ENCODE measurements at places on chromosomes 4 and X.
A peak's percentile ranks its signal among the peaks of the same experiment; 100 is the strongest.

DNA sequence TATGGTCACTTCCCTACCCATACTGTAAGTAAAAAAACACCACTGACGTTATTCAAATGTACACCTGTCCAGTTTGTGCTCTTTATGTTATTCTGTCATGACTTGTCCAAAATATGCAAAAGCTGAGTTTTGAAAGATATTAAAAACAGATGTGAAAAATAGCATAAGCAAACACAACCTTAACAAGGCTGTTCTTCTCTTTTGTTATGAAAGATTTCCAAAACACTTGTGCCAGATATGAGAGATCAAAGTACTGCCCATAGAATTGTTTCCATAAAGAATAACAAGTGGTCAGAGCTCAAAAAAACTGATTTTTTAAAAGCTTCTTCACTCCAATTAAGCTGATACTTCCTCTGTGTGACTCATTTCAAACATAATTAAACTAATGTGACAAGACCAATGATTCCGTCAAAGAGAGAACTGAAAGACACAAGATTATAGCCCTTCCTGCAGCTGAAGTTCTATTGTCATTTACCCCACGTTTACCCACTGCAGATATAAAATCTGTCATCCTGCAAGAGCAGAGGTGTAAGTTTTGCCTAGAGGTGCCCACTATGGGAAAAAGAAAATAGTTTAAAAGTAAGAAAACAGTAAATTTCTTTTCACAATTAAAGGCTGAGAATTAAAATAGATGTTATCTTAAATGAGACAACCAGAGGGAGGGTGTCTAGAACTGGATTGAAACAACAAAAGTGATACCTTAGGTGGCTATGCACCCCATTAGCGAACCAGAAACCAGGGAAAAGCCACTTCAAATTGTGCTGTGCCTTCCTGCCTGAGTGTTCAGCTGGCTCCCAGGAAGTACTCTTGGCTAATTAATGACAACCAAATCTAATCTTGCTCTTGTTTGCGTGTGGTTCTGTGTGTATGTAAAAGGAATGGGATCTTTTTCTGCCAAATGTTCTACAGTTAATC, 30.1 kb downstream of the RASSF6 start:
- DNase-seq, result peak; percentile 76

GRCh38 chr4:104743215-104743653, 248.5 kb upstream of the CXXC4 start:
- no peak for DNase-seq

DNA sequence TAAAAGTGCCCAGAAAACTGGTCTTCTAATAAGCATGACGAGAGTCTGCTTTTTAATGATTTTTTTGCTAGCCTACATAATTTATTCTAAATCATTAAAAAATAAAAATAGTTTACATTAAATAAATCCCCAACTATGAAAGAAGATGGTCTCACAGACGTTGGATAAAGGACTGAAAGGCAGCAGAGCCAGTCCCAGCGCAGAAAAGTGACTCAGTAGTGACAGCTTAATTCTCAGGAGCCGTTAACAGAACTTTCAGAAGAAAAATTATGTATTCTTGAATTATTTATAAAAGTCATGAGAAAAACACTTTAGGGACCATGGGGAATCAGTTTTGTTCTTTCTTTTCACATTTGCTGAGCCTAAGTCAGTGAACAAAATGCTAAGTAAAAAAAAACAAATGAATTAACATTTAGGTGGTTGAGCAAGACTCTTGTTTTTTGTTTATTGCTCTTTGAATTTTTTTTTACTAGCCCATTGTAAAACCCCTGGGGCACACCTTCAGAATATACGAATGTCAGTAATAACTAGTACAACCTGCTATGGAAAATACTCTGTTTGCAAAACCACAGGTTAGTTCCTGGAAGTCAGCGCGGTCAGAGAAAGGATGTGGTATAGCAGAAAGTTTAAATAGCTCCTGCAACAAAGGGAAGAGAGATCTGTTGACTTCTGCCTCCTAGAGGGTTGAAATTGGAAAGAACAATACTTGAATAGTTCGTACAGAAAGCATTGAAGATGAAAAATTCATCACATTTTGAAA, 50.4 kb upstream of the CCDC160 start:
- DNase-seq, result no peak

GRCh38 chr4:165461159-165461821, 82.5 kb downstream of the CPE start:
- no peak for DNase-seq

DNA sequence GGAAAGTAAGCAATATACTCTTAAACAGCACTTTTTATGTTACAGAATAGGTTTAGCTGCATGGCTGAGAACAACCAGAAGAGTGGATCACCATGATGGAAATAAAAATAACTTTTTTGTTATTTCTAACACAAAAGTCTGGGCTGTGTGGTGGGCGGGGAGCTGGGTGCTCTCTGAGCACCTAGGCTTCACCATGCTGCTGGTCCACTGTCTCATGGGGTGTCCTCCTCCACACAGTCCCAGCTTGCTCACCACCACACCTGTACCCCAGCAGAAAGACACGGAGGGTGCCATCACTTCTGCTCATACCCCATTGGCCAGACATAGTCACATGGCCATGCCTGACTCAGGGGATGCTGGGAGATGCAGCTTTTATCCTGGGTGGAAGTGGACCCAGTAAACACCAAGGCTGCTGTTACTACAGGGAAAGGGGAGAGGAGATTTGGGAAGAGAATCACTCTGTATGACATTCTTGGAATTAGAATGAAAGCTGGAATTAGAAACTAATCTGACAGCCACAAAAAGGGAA, 45.0 kb downstream of the CPZ start:
- DNase-seq, result no peak

GRCh38 chr4:87974856-87975462, 555 bp upstream of the SPP1 start:
- no peak for DNase-seq

GRCh38 chrX:110614596-110614995, 181.0 kb downstream of the CHRDL1 start:
- DNase-seq, result no peak

- no peak for DNase-seq
Measured at GRCh38 chrX:67917421-67918010, 373.7 kb downstream of the AR start.

DNA sequence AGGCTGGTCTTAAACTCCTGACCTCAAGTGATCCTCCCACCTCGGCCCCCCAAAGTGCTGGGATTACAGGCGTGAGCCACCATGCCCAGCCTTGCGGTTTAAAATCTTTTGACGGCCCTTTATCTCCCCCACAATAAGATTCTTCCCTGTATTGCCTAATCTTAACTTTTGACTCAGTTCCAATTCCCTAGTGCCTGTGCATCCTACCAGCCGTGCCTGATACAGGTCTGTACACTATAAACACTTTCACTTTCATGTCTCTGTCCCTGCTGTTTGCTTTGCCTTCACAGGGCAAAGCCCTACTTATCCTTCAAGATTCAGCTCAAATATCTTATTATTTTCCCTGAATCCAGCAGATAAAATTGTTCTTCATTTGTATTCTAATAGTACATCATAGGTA, 74.6 kb downstream of the WDR44 start:
- no peak for DNase-seq

GRCh38 chr4:153521999-153522801, 56.0 kb downstream of the TMEM131L start:
- no peak for DNase-seq

DNA sequence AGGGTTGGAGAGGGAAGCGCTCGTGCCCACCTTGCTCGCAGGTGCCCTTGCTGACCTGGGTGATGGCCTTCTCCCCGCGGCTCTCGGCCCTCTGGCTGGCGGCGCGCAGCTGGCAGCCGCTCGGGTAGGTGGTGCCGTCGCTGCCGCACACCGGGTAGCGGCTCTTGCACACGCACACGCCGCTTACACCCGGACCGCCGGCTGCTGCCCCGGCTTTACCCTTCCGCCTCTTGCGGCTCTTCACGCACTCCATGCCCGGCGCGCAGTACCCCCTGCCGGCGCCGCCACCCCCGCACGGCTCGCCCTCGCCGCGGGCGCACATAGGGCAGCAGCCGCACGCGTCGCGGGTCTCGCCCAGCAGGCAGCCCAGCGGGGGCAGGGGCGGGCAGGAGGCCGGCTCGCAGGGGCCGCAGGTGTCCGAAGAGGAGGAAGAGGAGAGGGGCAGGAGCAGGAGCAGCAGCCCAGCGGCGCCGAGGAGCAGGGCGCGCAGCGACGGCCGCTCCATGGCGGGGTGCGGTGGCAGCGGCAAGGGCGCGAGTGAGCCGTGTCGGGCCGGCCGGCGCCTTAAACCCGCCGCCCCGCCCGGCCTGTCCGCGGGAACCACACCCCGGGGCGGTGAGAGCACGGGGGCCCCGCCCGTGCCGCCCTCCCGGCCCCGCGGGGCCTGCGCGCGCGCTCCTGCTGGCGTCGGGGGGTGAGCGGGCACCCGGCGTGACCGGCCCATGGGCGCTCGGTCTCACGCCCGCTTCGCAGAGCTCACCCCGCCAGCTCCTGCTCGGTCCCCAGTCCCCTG, at the start of gene IGFBP7:
IGFBP7 (minus strand) TSS at position 539 of the 793 bp plus-strand sequence; CDS start at position 505, 34 bp downstream.
- DNase-seq, result no peak

DNA sequence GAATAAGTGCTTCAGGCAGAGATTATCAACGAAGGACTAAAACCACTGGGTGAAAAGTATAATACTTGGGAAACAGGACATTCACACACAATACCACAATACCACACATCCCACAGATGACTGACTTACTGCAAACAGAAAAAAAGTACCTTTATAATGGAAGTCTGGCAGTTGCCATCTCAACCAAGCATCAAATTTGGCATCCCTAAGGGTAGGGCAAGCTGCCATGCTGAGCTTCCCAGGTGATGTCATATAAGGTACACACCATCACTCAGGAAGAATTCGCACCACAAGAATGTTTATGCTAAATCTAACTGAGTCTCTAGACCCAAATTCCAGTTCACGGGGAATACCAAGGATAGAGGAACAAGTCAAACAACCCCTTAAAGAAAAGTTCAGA, 9.1 kb downstream of the QDPR start:
- no peak for DNase-seq

DNA sequence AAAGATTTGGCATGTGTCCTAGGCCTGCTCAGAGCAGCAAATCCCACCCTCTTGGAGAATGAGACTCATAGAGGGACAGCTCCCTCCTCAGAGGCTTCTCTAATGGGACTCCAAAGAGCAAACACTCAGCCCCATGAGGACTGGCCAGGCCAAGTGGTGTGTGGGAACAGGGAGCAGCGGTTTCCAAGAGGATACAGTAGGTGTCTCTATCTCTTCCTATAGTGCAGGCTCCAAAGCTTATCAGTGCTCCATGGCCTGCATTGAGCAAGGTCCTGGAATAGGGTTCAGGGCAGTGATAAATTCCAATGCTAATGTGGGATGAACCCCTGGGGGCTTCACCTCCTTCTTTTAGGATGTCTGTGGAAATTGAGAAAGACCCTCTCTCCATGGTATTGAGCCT, 15.7 kb upstream of the MAGEA10 start:
- DNase-seq, result no peak

GRCh38 chr4:8914461-8915171, 43.0 kb upstream of the HMX1 start:
- no peak for DNase-seq

- peak; percentile 69 for DNase-seq
Measured at GRCh38 chrX:101931488-101932248, at the start of gene ZMAT1. Gene ZMAT1 (minus strand): TSS chrX:101932027. CDS start chrX:101932008, 19 bp downstream.

- DNase-seq, result no peak
Measured at GRCh38 chr4:1179976-1180375, 7.6 kb upstream of the SPON2 start.

GRCh38 chr4:57148831-57149505, 38.8 kb upstream of the IGFBP7 start:
- DNase-seq, result no peak

GRCh38 chrX:35439692-35440091, 358.4 kb upstream of the MAGEB16 start:
- no peak for DNase-seq

DNA sequence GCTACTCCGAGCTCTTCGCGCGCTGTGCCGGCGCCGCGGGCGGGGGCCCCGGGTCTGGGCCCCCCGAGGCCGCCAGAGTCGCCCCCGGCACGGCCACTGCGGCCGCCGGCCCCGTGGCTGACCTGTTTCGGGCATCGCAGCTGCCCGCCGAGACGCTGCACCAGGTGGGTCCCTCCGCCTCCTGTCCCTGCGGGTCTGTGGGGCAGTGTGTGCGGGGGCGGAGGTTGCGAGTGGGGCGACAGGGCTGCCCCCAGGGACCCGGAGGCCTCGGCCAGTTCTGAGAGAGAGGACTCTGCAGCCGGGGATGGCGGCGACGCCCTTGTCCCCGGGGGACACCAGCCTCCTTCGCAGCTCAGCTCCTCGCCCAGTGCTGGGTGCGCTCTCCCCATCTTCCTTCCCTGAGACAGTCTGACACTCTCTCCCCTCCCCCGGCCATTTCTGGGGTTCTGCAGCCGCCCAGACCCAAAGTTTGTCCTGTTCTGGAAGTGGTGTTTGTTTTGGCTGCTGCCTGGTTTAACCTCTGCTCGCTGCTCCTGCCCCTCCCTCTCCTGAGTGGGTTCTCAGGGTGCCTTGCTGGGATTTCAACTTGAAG, 609 bp downstream of the REPS2 start:
- DNase-seq, result no peak

GRCh38 chrX:19593690-19594089, 78.4 kb upstream of the MAP3K15 start:
- DNase-seq, result no peak

GRCh38 chr4:61336916-61337315, 136.8 kb downstream of the ADGRL3 start:
- no peak for DNase-seq

DNA sequence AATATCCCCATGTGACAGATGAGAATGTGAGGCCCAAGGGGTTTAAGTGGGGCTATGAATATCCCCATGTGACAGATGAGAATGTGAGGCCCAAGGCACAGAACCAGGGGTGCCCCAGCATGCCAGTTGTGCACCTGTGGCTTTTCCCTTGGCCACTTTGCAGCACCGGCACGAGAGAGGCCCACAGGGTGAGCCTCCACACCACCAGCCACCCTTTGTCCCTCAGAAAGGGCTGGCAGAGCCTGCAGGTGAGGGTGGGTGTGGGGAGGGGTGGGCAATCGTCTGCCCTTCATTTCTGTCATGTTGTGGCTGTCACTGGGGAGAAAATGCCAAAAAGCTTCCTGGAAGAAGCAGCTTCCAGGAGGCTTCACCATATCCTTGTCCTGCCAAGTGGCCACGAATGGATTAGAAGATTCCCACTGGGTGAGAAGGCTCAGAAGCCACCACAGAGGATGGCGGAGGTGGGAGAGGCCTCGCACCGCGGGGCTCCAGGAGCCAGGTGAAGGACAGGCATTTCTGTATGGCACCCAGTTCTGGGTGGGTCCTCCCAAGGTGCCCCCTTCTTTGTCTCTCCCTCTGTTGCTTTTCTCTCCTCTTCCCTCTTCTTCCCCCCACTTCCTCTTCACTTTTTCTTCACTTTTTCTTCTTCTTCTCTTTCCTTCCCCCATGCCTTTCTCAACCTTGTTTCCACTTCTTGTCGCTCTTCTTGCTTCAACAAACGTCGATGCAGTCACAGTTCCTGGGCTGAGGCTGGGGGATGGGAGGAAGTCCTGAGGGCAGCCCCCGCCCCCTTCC, 469 bp upstream of the GPR78 start:
- no peak for DNase-seq

DNA sequence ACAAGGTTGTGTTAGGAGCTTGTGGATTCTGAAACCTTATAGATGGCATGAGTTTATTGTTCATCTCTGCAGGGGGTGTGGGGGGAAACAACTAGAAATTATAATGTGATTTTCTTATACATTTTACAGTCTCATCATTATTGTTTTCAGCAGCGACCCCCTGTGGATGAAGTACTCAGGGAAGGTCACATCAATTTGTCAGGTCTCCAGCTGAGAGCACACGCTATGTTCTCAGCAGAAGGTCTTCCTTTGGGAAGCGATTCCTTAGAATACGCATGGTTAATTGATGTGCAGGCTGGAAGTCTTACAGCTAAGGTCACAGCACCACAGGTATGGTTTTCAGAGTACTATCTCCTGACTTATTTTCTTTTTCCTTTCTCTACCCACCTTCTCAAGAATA, 72.2 kb downstream of the BLTP1 start:
- DNase-seq, result no peak

- DNase-seq, result no peak
Measured at GRCh38 chr4:144421839-144422565, 224.0 kb upstream of the HHIP start.

All from NCI-H1417 treated with DMSO at 0.1 percent for 48 hours (cell line).